Activated B cell treated with CpG ODN at 0.5 μM for 24 hours (primary cell): ENCODE measurements at places on chromosomes 1 and 21. TPM values are rescaled to one million over a fixed set of nuclear protein-coding genes. Genes with fewer than 3 reads are reported as not detected.

The PRAMEF25 gene
- total RNA-seq, result not detected in 2 replicates

- DNase-seq, result no peak
Observed at GRCh38 chr1:115190540-115191170, 101.4 kb upstream of the TSPAN2 start.

The TMPRSS3 gene
- 0.22 TPM in 1 of 2 replicates, not detected in the other for total RNA-seq

- no peak for DNase-seq
Observed at GRCh38 chr1:208201229-208201628, 43.0 kb downstream of the PLXNA2 start.

- DNase-seq, result no peak
Observed at GRCh38 chr1:61337981-61338848, 255.9 kb downstream of the NFIA start.

The TBX15 gene
- total RNA-seq, result 0.09 and 0.15 TPM in 2 replicates

DNA sequence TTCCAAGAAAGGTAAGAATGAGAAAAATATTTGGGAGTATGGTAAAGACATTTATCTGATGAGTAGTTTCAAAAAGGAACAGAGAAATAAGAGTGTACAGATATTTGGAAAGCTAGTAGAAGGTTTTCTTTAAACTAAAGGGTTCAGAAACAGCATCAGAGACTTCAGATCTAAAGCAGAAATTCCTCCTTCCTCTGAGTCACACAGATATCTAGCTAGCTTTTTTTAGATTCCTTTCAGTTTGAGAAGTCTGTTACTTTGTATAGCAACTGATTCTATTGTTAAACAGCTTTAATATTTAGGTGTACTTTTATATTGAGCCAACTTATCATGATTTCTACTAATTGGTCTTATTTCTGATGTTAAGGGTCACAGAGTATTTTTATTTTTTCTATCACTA is 4.7 kb downstream of the AMY2B start:
- DNase-seq, result no peak
